Natural killer cell treated with Interleukin-12 subunit alpha and Interleukin-12 subunit beta and Interleukin-15 and Interleukin-18, amount 100 ng/mL, for 72 hours (primary cell): ENCODE measurements at places on chromosomes 4 and X. TPM values are rescaled to one million over a fixed set of nuclear protein-coding genes. Genes with fewer than 3 reads are reported as not detected.

The KCNIP4 gene
- total RNA-seq, result not detected

The GABRE gene
- not detected for total RNA-seq

DNA sequence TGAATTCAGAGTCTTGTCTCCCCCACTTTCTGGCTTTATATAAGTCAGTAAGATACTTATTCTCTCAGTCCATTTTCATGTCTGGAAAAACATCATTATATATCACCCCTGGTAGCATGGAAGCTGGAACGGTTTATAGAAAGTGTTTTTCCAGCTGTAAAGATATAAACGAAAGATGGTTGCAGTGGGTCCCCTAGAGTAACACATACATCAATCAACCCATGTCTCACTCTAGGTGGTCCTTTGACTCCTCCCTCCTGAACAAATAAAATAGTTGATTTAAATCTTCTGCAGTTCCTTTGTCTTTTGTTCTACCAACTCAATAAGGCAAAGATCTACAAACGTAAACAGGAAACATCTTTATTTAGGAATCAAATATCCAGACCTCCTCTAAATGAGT lies 1306.1 kb upstream of the TENM3 start:
- no peak for DNase-seq

The VCX3B gene
- not detected for total RNA-seq

DNA sequence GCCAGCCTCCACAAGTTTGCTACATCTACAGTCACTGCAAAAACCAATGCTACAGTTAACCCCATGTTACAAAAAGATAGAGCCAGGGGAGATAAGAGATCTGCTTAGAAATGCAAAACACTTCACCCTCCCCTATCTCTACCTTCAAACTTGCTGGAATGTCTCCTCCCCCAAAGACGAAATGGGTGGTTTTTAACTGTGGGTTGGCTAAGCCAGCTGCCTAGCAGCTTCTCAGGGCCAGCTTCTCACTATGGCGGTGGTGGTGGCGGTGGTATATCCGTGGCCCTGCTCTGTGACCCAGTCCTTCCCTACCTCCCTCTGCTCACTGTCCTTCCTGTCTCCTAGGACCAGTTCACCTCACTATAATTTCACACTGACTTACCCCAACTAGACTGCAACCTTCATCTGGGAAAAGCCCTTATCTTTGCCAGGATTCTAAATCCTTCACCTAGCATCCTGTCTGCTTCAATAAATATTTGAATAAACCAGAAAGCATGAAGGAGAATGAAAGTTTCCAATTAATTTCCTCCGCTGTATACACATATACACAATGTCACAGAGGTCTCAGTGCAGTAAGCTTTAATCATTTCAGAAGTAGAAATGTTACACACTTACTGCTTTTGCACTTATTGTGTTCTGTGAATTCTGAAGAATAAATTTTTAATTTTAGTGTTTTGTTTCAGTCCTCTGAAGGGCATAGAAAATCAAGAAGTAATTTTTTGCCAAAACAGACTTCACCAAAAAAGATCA lies 46.3 kb downstream of the SH3KBP1 start:
- DNase-seq, result peak; percentile 74

The ZMAT1 gene
- 1.4 TPM for total RNA-seq

GRCh38 chrX:95950679-95951078 lies 734.0 kb upstream of the DIAPH2 start:
- DNase-seq, result no peak

The CYTL1 gene
- total RNA-seq, result not detected

DNA sequence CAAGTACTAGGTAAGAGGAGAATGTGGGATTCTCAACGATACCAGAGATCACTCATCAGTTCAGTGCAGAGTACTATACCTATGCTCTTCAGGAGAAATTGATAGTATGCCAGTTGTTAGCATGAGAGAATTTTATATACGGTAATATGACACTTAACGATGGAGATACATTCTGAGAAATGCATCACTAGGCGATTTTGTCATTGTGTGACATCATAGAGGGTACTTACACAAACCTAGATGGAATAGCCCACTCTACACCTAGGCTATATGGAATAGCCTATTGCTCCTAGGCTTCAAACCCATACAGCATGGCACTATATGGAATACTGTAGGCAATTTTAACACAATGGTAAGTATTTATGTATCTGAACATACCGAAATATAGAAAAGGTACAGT lies 140.2 kb downstream of the SLIT2 start:
- DNase-seq, result no peak

The FAM133A gene
- not detected for total RNA-seq

- no peak for DNase-seq
These were observed 156.8 kb upstream of the HS3ST1 start for GRCh38 chr4:11585506-11585905.

DNA sequence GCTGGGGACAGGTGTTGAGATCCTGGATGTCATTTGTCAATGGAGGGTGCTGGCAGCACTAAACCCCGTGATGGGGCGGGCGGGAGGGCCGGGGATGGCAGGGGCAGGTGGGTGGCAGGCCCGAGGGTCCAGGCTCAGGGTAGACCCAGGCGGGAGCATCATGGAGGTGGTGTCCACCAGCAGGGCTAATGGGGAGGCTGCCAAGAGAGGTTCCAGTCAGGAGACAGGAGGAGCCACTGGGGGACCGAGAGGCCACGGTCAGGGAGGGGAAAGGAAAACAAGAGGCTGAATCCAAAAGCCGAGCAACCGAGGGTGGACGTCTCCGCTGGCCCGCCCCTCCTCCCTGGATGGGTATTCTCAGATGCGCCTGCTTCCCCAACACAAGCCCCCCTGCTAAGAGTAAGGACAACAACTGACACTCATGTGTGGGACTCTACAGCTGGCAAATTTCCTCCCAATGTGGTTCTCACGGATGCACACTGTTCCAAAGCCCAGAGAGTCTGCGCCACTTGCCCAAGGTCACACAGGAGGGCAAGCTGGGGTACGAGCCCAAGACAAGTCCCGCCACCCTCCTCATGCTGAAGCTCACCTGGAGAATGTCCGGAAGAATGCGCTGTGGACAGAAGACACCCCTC lies 132.0 kb downstream of the CPZ start:
- DNase-seq, result peak; percentile 49

DNA sequence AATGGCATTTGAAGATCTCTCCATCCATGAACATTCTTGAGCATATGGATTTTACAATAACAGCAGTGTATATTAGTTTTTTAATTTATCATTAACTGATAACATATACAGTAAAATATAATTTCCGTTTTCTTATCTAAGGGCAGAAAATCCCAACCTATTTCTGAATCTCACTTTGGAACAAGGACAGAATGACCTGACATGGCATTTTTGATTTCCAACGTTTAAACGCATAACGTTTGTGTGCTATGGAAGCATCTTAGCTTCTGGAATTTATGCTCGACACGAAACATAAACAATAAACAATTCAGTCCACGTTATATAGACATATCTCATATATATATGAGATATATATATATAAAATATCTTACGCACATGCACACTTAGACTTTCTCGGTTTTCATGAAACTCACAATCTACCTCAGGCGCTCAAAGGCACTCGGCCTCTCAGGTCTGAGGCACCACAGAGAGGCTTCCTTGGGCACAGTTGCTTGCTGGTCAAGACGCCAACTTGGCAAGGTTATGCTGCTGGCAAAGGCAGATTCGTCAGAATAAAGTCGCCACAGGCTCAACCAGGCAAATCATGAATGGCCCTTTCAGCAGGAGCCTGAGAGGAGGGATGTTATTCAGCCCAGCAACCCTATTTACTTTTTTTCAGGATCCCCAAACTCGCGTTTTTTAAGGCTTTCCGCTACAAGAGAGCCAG lies 1.0 kb upstream of the UGT8 start:
- no peak for DNase-seq

The DCHS2 gene
- not detected for total RNA-seq

GRCh38 chr4:41991916-41992767 lies 1.8 kb downstream of the SLC30A9 start:
- no peak for DNase-seq

GRCh38 chr4:41427931-41428600 lies 109.9 kb upstream of the LIMCH1 start:
- no peak for DNase-seq

The TMEM156 gene
- 10.3 TPM for total RNA-seq

- no peak for DNase-seq
These were observed 109.1 kb upstream of the HUWE1 start for GRCh38 chrX:53795576-53795975.

GRCh38 chr4:135840781-135841180 lies 1639.2 kb upstream of the PABPC4L start:
- DNase-seq, result no peak

The ZBTB49 gene
- total RNA-seq, result 8.7 TPM

DNA sequence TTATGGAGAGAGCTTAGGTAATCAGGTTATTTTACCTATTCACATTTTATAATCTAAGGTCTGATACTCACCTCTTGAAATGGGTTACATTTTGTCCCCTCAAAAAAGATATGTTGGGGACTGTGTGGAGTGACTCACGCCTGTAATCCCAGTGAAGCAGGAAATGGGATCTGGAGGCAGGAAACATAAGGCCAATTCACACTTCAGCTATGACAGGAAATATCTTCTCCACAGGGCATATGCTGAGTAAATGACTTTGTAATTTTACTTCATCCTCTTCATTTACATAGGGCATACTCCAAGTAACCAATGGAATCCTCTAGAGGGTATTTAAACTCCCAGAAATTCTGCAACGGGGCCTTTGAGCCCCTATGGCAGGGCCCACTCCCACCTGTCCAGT lies 54.8 kb upstream of the ZMAT1 start:
- DNase-seq, result no peak

The PLA2G12A gene
- 14.4 TPM for total RNA-seq

DNA sequence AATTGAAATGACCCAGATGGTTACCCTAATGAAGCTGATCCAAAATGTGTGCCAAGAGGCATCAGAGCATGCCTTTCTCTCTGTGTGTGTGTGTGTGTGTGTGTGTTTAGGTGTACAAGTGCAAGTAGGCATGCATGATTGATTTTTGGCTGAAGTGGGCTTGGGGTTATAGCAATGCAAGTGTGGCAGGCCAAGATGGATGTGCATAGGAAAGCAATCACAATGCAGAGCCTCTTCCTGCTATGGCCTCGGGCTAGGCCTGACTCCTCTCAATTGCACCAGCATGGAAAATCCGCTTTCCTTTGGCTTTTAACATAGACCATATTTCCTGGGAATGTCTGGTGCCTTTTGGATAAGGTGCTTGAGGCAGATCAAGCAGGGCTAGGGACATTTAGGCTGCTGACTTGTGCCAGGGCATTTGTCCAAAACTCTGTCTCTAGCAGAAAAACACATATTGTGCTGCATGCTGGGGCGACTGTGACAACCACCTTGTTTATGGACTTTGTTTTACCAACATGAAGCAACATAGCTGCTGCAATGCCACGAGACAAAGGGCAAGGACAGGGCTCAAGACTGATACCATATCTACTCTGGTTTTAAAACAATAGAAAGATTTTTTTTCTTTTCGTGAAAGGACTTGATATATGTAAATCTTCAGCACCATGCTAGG lies 395.7 kb downstream of the RAPGEF2 start:
- DNase-seq, result no peak

DNA sequence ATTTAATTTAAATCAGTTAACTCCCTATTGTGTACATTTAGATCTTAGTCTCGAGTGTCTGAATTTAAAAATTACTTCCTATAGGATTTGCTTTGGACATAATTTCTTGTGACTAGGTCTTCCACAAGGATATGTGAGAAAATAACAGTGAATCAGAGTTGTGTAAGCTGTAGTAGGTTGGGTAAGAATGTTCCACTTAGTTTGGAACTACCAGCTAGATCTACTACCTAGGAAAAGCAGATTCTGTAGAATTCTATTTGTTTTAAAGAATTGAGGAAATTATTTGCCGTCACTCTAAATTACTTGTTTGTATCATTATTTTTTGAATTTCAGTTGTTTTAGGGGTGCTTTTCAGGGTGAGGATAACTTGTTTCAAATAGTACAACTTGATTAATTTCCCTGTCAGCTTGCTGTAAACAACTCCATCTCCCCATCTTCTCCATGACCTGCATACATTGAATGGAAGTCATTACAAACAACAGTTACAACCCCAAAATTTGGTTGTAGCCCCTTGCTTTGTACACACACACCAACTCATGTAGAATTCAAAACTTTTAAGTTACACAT lies 1.3 kb downstream of the MTHFD2L start:
- DNase-seq, result no peak

DNA sequence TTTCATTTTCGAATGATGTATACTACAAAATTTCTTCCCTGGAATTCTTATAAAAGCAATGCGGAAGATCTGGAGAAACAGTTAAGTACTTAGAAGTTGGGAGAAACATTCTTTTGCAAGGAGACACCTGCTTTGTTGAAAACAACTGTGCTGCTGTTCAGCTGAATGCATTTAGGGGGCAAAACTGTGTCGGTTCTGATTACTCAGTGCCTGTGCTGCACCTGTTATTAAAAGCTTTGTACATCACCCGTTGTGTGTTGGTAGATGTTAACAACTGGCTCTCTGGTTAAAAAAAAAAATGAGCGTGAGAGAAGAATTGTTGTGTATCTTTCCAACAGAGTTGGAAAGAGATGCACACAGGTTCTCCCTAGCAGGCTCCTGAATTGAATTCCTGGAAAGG lies 184.1 kb upstream of the HHIP start:
- no peak for DNase-seq

The COL25A1 gene
- total RNA-seq, result not detected

The LUZP4 gene
- not detected for total RNA-seq

GRCh38 chr4:90028460-90028859 lies 98.7 kb upstream of the CCSER1 start:
- no peak for DNase-seq

GRCh38 chr4:59838236-59838635 lies 1361.9 kb upstream of the ADGRL3 start:
- no peak for DNase-seq

DNA sequence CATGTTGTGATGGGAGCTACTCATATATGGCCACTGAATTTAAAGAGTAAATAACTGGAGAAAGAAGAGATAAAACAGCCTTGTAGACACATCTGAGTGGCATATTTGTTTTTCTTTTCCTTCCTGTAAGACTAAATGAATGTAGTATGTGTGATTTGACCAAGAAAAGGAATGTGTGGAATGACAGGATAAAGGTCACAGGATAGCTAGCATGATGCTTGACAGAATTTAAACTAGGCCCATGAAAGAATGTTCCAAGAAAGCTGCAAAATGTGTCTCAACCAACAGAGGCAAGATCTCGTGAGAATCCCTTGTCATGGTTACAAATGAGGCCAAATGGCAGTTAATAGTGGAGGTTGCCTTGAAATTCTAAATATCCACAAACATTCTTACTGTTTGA lies 137.0 kb downstream of the KCNIP4 start:
- DNase-seq, result no peak

DNA sequence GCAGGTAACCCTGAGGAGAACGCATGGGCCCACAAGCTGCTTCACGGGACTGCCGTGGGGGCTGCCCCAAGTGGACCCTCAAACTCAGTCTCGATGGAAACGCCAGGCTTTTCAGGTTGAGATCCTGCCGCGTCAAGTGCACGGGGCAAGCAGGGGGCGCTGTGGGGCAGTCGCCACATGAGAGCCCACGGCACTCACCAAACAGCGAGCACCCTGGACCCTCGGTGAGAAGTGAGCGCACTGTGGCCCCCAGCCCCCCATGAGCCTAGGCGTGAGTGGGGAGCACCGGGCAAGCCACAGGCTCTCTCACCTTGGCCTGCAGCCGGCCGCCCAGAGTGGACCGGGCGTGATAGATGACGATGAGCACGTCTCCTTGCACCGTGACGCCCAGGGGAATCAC lies 50.9 kb upstream of the CPLX1 start:
- DNase-seq, result no peak
